ENCODE measurements at places on chromosomes 2 and 18.

GRCh38 chr18:54116541-54117257, 107.8 kb downstream of the MBD2 start:
- no peak for DNase-seq

GRCh38 chr2:47704287-47704686, 78.7 kb upstream of the MSH6 start:
- no peak for DNase-seq

- no peak for DNase-seq
Measured at GRCh38 chr2:25105336-25106085, 62.9 kb downstream of the POMC start.

DNA sequence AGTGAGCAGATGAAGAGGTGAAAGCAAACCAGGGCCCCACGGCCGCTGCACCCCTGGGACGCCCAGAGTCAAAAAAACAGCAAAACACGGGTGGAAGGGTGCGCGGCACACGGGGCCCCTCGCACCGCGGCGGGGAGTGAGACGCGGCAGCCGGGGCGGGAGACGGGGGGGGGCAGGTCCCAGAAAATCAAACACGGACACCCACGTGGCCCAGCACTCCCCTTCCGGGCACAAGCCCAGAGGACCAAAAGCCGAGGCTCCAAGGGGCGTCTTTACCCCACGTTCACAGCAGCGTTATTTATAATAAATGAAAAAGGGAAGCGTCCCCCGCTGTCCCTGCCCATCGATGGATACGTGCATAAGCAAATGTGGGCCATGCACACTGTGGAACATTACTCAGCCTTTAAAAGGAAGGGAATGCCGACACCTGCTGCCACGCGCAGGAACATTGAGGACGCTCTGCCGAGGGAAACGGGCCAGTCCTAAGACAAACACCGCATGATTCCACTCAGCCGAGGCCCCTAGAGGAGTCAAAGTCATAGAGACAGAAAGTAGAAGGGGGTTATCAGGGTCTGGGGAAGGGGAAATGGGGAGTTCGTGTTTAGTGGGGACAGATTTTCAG, 677 bp upstream of the COPS9 start:
- no peak for DNase-seq

DNA sequence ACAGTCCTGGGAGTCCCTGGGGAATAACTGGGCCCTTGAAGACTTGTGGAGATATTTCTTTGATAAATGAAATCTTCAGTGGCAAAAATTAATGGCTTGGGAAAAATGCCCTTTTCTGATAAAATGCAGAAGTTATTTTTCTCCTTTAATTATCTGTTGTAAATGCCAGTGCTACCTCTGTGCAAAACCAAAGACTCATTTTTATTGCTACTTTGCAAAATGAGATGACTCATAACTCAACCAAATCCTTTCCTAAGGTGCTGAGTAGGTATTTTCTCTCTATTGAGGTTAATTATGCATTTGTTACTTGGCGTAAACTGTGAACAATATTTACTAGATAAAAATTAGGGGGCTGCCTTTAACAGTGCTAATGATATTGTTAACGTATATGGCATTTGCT, 163.9 kb downstream of the DOK6 start:
- DNase-seq: no peak

DNA sequence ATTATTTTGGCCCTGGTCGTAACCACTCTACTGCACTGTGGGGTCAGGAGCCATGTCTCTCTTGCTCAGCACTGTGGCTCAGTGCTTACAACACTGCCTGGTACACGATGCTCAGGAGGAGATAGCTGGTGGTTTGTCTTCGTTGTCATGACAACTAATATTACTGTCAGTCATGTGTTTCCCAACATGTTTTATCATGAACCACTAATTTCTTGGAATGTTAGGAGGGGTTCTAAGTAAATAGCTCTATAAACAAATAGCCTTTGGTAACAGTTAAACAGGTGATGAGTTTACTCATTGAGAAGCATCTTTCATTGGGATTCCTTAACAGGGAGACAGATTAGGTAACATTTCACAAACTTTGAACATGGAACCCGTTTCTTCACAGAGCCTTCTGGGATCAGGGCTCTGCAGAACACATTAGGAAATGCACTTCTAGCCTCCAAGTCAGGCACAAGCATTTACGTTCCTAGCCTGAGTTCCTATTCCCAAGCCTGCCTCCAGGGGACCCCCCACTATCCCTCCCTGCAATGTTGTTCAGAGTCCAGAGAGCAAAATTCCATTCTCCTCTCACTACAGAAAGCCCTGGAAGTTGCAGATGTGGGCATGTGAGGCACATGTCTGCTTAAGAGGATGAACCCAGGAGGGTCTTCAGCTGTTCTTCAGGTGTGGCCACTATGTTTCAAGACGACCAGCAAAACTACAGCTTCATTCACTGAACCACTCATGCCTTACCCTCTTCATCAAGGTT, 6.4 kb upstream of the RBM44 start:
- no peak for DNase-seq

GRCh38 chr18:55106466-55106865, 147.2 kb upstream of the CCDC68 start:
- DNase-seq: no peak

DNA sequence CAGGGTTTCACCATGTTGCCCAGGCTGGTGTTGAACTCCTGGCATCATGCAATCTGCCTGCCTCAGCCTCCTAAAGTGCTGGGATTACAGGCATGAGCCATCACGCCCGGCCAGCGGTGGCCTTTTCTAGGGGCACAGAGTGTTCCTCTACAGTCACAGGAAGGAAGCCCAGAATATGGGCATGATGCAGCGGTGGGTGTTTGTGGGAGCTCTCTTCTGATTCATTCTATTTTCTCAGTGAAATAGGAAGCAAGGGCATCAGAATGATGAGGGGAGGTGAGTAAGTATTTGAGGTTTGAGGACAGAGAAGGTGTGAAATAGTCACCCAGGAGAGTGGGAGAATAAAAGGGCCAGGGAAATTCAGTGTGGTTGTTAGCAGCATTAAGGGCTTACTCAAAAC, 70.3 kb upstream of the PSME4 start:
- DNase-seq: no peak

- DNase-seq: peak; percentile 61
Measured at GRCh38 chr2:149330127-149331022, at the start of gene LYPD6. Gene LYPD6 (plus strand): TSS chr2:149330587. CDS start chr2:149437709, 107,122 bp downstream.

DNA sequence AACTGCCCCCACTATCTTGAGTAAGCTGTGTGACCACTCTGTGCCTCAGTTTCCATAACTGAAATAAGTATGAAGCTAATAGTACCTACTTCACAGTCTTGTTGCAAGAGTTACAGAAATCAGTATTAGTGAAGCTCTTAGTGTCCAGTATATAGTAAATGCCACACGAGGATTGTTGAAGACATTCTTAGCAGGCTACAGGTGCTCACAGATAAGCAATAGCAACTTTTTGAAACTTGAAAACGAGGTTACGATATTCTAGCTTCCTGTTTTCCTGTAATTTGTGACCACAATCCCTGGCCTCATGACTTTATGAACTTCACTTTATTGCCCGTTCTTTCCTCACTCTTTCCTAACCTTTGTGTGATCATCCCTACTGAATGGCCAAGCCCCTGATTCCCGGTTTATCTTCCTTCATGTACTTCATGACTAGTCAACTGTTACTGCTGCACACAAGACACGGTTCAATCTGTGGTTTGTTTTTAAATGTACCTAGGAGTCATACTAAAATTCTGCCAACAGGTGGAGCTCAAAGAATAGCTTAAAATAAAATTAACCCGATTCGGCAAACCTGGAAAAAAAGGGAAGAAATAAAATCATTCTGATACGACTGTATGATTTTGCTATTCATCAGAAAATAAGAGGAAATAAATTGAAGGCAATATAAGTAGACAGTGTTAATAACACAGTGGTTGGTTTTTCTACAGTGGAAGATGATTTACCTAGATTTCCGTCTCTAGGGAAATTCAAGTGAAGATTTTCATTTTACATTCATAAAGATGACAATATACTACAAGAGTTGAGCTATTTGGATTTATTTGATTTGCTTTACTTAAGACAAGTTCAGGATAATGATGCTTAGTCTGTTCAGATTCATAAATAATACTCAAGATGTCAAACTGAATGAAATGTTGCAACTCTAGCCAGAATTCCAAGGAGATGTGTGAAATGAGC, 38.1 kb upstream of the STAT1 start:
- DNase-seq: no peak

GRCh38 chr2:165435611-165436010, 33.9 kb upstream of the CSRNP3 start:
- no peak for DNase-seq

GRCh38 chr2:16124881-16125613, 184.7 kb downstream of the MYCN start:
- DNase-seq: no peak

GRCh38 chr2:164009756-164010337, 274.0 kb upstream of the FIGN start:
- DNase-seq: no peak

GRCh38 chr2:39107156-39107555, 13.7 kb downstream of the SOS1 start:
- peak; percentile 37 for DNase-seq

- DNase-seq: no peak
Measured at GRCh38 chr18:8296886-8297616, 312.2 kb upstream of the RAB12 start.

GRCh38 chr18:58847383-58848071, 17.1 kb upstream of the ZNF532 start:
- DNase-seq: peak; percentile 20

DNA sequence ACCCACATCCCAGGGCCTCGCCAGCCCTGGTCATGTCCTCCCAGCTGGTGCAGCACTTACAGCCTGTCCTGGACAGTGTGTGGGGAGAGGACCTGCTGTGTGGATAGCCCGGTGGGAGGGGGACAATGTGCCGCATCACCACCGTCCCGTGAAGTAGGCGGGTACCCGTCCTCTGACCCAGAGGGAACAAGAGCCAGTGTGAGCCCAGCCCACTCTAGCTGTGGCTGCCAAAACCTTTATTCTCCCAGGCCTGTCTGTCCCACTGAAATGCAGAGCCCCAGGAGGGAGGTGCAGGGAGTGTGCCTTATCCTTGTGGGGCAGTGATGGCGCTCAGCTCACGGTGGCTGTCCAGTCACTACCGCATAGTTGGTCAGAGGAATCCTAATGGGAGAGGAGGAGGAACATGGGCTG, 1.7 kb downstream of the TRAF3IP1 start:
- DNase-seq: no peak

DNA sequence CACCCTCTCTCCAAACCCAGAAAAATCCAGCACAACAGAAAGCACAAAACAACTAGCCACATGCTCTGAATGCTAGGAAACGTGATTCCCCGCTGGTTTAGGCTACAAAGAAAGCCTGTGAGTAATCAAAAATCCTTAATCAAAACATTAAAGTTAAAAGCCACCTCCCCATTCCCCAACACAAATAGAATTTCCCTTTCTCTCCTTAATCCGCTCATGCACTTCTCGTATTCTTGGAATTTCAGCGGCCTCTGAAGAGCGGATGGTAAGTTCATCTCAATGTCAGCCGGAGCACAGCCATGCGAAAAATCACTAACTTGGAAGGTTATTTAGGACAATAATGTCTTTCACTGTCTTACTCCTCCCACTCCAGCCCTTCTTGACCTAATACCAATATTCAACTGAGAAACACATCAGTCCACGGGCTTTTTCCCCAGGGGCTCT, 126.7 kb downstream of the OSBPL1A start:
- no peak for DNase-seq

GRCh38 chr2:194602750-194603149, 1054.3 kb upstream of the SLC39A10 start:
- DNase-seq: no peak

GRCh38 chr2:109453371-109453995, 160.3 kb downstream of the SEPTIN10 start:
- no peak for DNase-seq

- no peak for DNase-seq
Measured at GRCh38 chr2:35933031-35933430, 422.5 kb upstream of the CRIM1 start.

GRCh38 chr2:69572641-69573040, 70.9 kb downstream of the AAK1 start:
- DNase-seq: no peak

DNA sequence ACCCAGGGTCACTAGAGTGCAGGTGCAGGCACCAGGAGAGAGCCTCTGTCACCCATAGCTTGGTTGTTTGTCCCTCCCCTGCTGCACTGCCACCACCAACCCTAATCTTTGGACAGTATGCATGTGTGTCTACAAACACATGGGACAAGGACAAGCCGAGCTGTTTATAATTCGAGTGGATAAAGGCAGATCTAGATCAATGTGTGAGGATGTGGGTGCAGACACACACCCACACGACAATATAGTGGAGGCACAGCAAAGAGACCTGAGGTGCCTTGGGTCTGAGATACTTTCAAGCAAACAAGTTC, 199.2 kb downstream of the TNS1 start:
- no peak for DNase-seq

DNA sequence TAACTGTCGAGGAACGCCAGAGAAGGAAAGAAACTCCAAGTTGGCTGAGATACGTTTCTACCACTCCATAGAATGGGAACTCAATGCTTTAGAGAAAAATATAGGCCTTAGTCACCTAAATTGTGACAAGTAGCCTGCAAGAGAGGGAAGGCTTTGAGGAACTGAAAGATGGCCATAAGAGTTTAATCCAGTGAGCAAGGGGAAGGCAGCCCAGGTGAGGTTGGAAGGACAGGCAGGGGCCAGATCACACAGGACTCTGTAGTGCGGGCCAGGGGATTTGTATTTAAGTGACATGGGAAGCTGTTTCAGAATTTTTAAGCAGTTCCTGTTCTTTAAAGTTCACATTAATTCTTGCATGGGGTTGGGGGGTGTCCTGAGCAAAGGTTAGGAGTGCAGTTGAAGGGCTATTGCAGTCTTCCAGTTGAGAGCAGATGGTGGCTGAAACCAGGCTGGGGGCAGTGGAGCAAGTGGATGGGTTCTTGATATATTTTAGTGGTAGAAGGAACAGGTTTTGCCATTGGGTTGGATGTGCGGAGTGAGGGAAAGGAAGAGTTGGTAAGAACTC, 138.9 kb upstream of the PELI1 start:
- DNase-seq: no peak

GRCh38 chr2:190554357-190555006, 20.0 kb upstream of the NEMP2 start:
- no peak for DNase-seq

GRCh38 chr18:75267643-75268363, 57.2 kb downstream of the TSHZ1 start:
- DNase-seq: no peak

- no peak for DNase-seq
Measured at GRCh38 chr2:135212757-135213156, 160.7 kb downstream of the RAB3GAP1 start.

- DNase-seq: no peak
Measured at GRCh38 chr2:20023688-20024087, 11.2 kb upstream of the MATN3 start.

DNA sequence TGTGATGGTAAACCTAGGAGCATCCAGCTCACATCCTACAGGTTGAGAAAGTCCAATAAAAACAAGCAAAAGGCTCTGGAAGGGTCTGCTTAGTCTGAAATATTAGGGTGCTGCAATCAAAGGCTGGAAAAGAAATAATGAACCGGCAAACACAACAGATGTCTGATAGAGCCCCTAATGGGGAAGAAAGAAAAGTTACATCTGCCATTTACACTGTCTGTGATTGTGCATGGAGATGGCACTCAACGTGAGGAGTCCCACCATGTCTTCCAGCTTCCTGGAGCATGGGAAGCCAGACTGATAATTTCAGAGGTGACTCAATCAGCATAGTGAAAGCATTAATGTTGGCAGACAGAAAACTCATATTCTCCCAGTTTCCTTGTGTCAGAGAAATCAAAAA, 307.8 kb downstream of the EPHA4 start:
- no peak for DNase-seq

All from adrenal gland (tissue), 19 donors.